ENCODE measurements at places on chromosomes 3 and 15.

GRCh38 chr15:57401546-57401945, 25.2 kb downstream of the CGNL1 start:
- no peak for DNase-seq

DNA sequence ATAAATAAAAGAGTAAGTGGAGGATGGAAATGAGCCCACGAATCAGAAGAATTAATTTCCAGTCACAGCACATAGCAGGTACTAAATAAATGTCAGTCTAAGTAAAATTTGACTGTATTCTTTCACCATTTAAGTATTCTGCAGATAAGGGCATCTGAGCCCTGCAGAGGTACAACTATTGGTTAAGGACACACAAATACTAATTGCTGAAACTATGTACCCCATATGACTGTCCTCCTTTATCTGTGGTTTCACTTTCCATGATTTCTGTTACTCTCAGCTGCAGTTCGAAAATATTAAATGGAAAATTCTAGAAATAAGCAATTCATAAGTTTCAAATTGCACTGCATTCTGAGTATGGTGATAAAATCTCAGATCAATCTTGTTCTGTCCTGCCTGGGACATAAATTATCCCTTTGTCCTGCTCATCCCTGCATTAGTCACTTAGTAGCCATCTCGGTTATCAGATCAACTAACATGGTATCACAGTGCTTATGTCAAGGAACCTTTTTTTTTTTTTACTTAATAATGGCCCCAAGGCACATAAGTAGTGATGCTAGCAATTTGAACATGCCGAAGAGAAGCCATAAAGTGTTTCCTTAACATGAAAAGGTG, 95.1 kb downstream of the LSAMP start:
- no peak for DNase-seq

GRCh38 chr3:14548321-14548729, 8.2 kb upstream of the GRIP2 start:
- DNase-seq: peak; percentile 56

GRCh38 chr15:67678993-67679392, 136.5 kb downstream of the MAP2K5 start:
- no peak for DNase-seq

DNA sequence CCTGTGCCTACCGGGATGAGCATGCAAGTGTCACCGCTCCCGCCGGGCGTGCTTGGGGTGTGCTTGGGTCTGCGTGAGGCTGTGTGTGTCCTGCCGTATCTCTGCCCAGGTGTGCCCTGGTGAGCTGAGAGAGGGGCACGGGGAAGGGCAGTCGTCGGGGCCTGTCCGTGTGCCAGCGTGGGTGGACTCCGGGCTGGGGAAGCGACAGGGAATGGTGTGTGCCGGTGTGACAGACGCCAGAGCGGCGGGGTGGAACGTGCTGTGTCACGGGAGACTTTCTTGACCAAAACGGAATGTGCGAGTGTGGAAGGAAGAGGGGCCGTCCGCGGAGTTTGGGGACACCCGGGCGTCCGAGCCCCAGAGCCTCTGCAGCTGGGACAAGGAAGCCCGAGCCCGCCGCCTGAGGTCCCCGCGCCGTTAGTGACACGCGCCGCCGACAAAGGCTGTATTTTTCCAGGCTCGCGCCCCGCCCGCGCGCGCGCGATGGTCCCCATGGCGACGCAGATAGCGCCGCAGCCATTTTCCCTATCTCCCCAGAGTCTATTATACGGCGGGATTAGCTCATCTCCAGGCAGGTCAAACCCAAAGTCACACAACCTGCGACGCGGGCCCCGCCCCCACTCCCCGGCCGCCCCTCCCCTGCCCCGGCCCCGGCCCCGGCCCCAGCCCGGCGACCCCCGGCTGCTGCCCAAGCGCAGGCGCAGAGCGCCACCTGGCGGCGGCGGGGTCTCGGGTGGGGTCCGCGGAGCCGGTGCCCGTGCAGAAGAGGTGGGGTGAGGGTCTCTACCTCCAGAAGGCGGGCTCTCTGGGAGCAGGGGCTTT, 4.5 kb upstream of the GATA2 start:
- DNase-seq: peak; percentile 84

DNA sequence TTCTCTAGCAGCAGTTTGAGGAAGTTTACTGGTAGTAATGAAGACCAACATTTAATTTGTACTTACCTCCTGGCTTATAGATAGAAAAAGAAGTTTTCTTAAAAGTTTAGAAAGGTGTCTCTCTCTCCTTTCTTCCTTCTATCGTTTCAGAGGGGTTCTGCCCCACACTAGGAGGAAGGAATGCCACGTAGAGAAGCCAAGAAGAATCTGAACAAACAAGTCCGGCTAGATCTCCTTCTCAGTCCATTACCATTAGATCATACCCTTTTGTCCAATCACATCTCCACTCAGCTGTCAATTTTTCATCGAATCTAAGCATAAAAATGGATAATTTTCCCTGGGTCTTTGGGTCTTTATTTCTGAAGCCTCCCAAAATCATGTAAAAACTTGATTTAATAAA, 1048.1 kb downstream of the SI start:
- peak; percentile 16 for DNase-seq

GRCh38 chr3:58151637-58152036, 59.1 kb downstream of the DNASE1L3 start:
- no peak for DNase-seq

DNA sequence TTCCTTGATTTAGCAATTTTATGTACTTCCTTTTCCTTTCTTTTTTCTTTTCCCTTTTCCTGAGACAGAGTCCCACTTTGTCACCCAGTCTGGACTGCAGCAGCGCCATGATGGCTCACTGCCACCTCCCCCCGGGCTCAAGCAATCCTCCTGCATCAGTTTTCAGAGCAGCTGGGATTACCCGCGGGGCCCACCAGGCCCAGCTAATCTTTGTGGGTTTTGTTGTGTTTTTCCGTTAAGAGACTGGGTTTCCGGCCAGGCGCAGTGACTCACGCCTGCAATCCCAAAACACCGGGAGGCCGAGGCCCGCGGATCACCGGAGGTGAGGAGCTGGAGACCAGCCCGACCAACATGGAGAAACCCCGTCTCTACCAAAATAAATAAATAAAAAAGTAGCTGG, 17.7 kb downstream of the GOLGA8S start:
- DNase-seq: no peak

DNA sequence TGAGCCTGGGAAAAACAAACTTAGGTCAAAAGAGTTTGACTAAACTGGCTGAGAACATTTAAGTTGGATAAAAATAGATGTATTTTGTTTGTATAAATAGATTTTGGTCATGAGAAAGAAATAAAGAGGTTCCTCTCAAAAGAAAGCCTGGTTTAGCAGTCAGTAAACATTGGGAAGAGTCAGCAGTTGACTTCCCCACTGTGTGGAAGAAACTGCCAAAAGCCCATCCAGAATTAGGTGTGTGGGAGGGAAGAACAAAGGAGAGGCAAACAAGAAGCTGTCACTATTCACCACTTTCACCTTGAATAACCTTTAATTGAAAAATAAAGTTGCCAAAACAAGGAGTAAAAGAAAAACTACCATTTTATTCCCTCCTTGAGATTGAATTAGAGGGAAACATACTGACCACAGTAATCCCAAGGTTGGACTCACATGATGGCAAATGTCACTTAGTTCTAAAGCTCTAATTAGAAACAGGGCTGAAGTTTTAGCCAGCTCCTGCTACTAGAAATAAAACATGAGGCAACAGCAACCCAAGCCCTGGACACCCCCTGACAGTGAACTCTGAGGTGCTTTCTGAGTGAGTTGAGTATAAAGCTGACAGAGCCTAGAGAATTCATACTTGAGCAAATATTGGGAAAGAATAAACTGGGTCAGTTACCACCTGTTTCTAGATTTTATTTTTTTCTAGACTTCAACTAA, 139.3 kb downstream of the SERPINI1 start:
- DNase-seq: no peak

DNA sequence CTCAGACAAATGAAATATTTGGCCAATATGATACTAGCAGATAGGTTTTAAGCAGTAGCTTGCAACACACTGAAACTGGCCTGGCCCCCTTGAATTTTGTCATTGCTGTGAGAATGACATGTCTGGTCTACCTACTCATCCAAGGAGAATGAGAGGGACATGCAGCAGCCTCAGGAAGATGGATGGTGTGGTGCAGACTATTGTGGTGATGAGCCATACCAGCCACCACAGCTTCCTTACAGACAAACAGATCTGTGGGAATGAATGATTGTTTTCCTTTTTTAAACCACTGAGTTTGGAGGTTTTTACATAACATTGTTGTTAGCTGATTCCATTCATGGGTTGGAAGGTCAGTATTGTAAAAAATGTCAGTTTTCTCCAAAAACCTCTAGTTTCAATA, 133.7 kb upstream of the POU1F1 start:
- DNase-seq: no peak

GRCh38 chr15:80240276-80240675, 11.7 kb downstream of the CTXND1 start:
- DNase-seq: no peak

DNA sequence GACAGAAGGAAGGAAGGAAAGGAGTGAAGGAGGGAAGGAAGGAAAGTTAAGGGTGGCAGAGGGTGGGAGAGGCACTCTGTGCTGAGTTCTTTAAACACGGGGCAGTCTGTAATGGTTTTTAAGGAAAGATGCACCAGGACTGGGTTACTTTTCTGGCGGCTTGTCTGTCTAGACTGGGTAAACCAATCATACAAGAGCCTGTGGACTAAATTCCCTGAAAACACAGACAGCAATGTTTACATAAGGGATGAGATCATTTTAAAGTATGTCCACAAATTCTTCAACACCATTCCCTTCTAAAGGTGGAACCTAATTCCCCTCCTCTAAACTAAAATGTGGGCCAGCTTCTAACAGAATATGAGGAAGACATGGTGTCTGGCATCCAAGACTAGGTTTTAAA, 235.5 kb upstream of the IGF1R start:
- DNase-seq: no peak

GRCh38 chr3:69422751-69423150, 36.9 kb upstream of the FRMD4B start:
- DNase-seq: no peak

DNA sequence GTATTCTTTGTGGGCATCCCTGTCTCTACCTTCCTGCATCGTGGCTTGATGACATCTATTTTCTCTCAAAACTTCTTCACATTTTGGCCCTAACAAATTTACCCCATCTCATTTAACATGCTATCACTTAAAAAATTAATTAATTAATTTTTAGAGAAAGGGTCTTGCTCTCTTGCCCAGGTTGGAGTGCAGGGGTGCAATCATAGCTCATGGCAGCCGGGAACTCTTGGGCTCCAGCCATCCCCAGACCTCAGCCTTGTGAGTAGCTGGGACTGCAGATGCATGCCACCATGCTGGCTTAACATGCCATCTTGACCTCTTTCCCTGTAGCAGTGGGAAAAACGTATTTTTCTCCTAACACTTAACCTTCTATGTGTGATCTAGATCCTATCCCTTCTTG, 20.6 kb downstream of the IQGAP1 start:
- no peak for DNase-seq

DNA sequence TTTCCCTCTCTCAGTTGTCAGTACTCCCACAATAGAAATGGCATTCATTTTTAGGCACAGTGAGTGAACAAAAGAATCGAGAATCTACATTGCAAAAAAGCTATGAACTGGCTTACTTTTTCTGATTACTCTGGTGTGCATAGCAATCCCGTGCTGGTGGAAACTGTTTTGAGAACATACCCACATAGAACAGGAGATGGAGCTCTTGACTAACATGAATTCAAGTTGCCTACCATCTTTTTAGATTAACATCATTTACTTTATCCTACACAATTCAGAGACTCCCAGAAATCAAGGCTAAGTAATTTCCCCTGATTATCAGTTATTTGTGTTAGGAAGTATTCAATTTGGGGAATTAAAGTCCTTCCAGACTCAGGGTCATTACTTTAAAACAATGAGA, 326.6 kb downstream of the ARPP21 start:
- DNase-seq: peak; percentile 42
